ENCODE measurements at places on chromosomes 5 and 9.

- no peak for DNase-seq
Observed at GRCh38 chr5:110844251-110844650, 105.4 kb downstream of the SLC25A46 start.

DNA sequence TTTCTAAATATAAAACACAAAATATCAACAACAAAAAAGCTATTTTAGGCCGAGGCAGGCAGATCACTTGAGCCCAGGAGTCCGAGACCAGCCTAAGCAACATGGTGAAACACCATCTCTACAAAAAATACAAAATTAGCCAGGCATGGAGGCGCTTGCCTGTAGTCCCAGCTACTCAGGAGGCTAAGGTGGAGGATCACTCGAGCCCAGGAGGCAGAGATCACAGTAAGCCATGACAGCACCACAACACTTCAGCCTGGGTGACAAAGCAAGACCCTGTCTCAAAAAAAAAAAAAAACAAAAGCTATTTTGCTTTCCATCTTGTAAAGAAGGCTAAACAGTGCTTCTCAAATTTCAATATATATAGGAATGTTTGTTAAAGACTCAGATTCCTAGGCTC lies 11.3 kb downstream of the C5orf15 start:
- no peak for DNase-seq

GRCh38 chr9:101032426-101032825 lies 3.9 kb downstream of the PLPPR1 start:
- no peak for DNase-seq

GRCh38 chr9:87599901-87600610 lies 102.4 kb downstream of the DAPK1 start:
- DNase-seq, result no peak

- DNase-seq, result no peak
Observed at GRCh38 chr5:8770431-8770830, 775.4 kb downstream of the SEMA5A start.

- DNase-seq, result no peak
Observed at GRCh38 chr9:106112935-106113334, 418.6 kb downstream of the TMEM38B start.

- no peak for DNase-seq
Observed at GRCh38 chr5:4627131-4627530, 513.0 kb upstream of the ADAMTS16 start.

- no peak for DNase-seq
Observed at GRCh38 chr9:618478-618877, 223.0 kb upstream of the DMRT1 start.

- no peak for DNase-seq
Observed at GRCh38 chr9:3875361-3876132, 349.7 kb upstream of the RFX3 start.

GRCh38 chr9:137972988-137973470 lies 95.4 kb downstream of the CACNA1B start:
- DNase-seq, result no peak

- DNase-seq, result no peak
Observed at GRCh38 chr9:128245421-128246151, 30.2 kb downstream of the GOLGA2 start.

- peak; percentile 79 for DNase-seq
Observed at GRCh38 chr9:117782931-117783788, 79.0 kb downstream of the TLR4 start.

- no peak for DNase-seq
Observed at GRCh38 chr9:99867536-99867935, 38.9 kb upstream of the STX17 start.

DNA sequence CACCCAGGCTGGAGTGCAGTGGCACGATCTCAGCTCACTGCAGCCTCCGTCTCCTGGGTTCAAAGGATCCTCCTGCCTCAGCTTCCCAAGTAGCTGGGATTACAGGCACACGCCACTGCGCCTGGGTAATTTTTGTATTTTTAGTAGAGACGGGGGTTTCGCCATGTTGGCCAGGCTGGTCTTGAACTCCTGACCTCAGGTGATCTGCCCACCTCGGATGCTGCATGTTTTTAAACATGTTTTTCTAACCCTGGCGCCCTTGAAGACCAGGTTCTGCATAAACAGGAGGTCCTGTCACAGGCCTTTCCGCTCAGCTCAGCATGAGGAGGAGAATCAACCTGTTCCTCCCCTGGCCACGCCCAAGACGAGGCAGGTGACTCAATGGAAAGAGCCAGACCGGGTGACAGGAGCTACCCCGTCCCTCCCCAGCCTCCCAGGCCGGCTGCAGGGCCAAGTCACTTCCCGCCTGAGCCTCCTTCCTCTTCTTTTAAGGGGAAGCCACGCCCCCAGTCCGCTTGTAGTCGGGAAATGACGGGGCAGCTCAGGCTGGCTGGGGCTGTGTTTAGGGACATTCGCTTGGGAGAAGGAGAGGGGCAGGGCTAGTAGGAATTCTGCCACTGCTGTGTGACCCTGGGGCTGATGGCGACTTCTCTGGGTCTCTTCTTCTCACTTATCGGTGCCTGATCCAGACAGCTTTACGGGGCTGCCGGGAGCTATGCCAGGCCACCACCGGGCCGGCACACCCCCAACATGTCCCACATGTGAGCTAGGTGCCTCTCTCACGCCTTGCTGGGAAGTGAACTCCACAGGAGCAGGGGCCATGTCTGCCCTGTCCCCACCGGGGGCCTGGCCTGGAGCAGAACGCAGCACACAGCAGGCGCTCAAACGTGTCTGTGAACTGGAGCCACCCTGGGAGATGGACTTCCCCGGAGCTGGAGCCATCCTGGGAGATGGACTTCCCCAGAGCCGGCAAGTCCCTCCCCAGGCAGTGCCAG lies 6.1 kb downstream of the NOTCH1 start:
- DNase-seq, result peak; percentile 78

- no peak for DNase-seq
Observed at GRCh38 chr9:108442627-108443018, 413.2 kb downstream of the ACTL7B start.

GRCh38 chr9:126397056-126397455 lies 70.4 kb downstream of the MVB12B start:
- peak; percentile 79 for DNase-seq

DNA sequence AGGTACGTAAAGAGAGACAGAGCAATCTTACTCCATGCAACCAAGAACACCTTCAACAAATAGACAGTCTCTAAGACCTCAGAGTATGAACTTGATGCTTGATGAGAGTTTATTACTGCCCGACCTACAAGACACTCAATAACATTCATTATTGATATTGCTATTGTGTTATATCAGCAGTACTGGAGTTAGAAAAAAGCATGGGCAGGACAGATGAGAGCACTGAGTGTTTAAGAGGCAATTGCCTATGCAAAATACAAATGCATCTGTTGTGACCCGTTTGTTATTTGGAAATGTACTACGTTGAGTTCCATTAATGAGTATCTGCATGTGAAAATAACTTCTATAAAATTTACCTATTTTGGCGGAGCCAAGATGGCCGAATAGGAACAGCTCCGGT lies 8.1 kb upstream of the MARCOL start:
- no peak for DNase-seq

DNA sequence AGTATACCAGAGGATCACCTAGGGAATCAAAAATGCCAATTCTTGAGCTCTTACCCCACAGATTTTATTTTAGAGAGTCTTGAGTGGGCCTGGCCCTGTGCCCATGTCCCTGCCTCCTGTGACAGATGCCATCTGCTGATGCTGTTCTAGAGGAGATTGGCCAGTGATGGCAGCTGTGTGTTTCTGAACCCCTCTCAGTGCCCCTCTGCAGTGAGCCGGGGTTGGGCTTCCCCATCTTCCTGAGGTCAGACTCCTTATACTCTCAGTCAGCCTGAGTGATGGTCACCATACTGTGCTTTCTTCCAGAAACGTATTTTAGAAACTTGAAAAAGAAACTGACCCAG lies 6.1 kb downstream of the PTCD2 start:
- DNase-seq, result no peak
